ENCODE measurements at places on chromosomes 2 and 18. TPM values are rescaled to one million over a fixed set of nuclear protein-coding genes. Genes with fewer than 3 reads are reported as not detected.
A peak's percentile ranks its signal among the peaks of the same experiment; 100 is the strongest.

DNA sequence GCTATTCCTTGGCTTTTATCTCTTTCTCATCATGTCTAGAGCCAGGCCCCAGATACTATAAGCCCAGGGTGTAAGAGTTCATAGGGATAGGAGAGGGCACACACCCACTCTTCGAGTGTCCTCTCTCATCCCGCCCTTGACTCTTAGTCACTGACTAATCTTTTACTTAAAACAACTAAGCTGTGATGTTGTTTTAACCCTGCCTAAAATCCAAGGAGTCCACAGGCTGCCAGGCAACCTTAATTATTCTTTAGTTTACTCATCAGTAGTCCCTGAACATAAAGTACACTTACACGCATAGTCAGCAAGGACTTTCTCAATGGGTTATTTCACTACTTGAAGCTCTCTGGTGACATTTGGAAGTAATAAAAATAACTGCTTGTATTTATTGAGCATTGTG lies 28.4 kb downstream of the GREB1L start:
- no peak for DNase-seq

GRCh38 chr2:172480301-172481218 lies 53.2 kb downstream of the ITGA6 start:
- DNase-seq, result peak; percentile 20

DNA sequence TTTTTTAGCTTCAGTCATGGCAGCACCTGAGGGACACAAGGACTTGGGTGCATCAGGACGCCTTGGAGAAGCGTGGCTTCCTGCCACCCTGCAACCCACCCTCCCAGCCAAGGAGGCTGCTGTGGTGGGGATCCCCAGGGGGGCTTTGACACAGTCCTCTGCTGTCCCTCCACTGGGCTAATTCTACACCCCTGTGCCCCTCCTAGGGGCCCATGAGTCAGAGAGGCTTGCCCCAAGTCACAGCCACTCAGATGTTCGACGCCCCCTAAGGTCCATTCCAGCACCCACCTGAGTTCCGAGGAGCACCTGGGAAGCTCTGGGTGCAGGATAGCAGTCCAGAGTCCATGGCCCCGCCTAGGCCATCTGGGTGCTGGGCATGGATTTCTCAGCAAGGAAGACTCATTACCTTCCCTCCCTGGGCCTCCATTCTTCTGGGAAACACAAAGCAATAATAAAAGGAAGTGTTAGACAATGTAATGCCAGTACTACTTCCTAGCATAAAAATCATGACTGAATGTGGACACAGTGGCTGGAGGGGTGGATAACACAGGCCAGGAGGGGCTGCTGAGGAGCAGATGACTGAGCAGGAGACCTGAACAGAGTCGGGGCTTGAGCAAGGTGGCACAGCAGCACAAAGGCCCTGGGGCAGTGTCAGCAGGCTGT lies 3.7 kb downstream of the ALPG start:
- DNase-seq, result no peak

EFEMP1 gene
- 164 TPM for total RNA-seq
